Endodermal cell (in vitro differentiated cells): ENCODE measurements at places on chromosomes 3 and 15. TPM values are rescaled to one million over a fixed set of nuclear protein-coding genes. Genes with fewer than 3 reads are reported as not detected.

PRICKLE2 gene
- total RNA-seq: 8.2 to 13.0 TPM (median 8.5 TPM) in 3 replicates

RAF1 gene
- 91.0 to 122 TPM (median 116 TPM) in 3 replicates for total RNA-seq

KLHL40 gene
- total RNA-seq: not detected in 3 replicates

ZNF501 gene
- 3.3 to 5.3 TPM (median 4.6 TPM) in 3 replicates for total RNA-seq

DNA sequence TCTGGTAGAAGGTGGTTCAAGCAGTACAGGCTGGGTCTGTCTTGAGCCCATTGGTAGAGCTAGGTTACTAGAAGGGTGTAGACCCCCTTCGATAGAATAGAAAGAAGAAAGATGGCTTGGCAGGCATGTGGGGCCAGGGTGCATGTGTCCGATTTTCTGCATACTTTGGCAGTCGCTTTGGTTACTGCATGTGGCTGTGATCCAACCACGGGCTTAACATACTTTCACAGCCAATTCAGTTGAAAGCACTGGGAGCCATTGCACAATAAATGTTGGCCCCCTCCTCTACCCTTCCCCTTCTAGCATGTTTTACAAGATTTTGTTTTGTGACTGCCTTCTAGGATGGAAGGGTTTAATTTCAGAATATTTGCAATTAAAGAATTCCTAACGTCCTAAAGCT lies 7.2 kb downstream of the ARID3B start:
- peak overlapping the region; percentile 64 for H3K27ac ChIP-seq
- no peak overlapping the region for H3K4me3 ChIP-seq
- peak; percentile 14 for DNase-seq
- peaks cover 81% of the 10 kb centered on the region for H3K36me3 ChIP-seq

DNA sequence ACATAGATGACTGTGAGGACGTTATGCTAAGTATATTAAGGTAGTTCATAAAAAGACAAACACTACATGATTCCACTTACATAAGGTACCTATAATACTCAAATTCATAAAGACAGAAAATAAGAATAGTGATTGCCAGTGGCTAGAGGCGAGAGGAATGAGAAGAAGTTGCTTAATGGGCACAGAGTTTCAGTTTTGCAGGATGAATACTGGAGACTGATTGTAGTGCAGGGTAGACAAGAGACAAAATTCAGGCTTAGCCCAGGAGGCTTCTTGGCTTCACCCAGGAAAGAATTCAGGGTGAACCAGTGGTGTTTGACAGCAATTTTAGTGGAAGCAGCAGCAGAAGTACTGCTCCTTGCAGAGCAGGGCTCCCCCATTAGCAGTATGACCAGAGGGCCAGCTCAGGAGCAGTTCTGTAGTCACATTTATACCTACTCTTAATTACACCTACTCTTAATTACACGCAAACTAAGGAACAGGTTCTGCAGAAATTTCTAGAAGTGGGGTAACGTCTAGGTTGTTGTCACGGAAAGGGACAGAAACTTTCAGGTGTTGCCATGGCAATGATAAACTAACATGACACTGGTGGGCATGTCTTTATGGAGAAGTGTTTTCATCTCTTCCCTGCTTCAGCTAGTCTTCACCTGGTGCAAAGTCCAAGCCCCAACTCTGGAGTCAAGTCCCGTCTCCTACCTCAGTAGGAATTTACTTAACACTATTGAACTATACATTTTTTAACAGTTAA lies 55.2 kb downstream of the TBL1XR1 start:
- DNase-seq: no peak
- peaks cover 55% of the 10 kb centered on the region for H3K36me3 ChIP-seq
- peaks cover 7% of the 10 kb centered on the region for H3K4me1 ChIP-seq
- H3K27ac ChIP-seq: no peak overlapping the region
- H3K27me3 ChIP-seq: no peaks in the 10 kb centered on the region

DNA sequence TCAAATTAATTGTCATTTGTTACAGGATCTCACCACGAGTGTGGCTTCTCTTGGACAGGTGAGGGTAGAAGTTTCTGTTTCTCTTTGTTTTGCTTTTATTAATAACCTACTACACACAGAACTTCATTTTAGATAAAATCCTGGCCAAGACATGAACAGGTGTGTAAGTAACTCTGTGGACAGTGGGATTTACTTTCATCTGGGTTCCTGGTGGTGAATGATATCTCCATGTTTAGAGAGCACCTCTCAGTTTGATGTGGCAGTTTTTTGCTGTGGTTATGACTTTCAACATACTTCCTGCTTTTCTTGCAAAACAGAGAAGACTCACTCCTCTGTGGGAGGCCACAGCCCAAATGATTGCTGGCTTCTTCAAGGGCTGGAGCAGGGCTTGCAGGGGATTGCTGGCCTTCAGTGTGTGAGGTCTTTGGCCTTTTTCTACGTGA lies 71.1 kb upstream of the XCR1 start:
- no peaks in the 10 kb centered on the region for H3K27me3 ChIP-seq
- no peak overlapping the region for H3K27ac ChIP-seq
- H3K4me1 ChIP-seq: no peaks in the 10 kb centered on the region
- no peak for DNase-seq
- no peaks in the 10 kb centered on the region for H3K36me3 ChIP-seq

GRCh38 chr3:168272343-168272985 lies 176.7 kb upstream of the GOLIM4 start:
- no peak for DNase-seq
- H3K4me1 ChIP-seq: peaks cover 4% of the 10 kb centered on the region
- H3K27me3 ChIP-seq: no peaks in the 10 kb centered on the region
- H3K4me3 ChIP-seq: no peak overlapping the region

- peak overlapping the region; percentile 33 for H3K4me3 ChIP-seq
- H3K27ac ChIP-seq: no peak overlapping the region
- H3K36me3 ChIP-seq: peaks cover 100% of the 10 kb centered on the region
- H3K4me1 ChIP-seq: no peaks in the 10 kb centered on the region
- no peaks in the 10 kb centered on the region for H3K27me3 ChIP-seq
Observed at GRCh38 chr15:25066708-25067107, 111.9 kb downstream of the SNRPN start.

DNA sequence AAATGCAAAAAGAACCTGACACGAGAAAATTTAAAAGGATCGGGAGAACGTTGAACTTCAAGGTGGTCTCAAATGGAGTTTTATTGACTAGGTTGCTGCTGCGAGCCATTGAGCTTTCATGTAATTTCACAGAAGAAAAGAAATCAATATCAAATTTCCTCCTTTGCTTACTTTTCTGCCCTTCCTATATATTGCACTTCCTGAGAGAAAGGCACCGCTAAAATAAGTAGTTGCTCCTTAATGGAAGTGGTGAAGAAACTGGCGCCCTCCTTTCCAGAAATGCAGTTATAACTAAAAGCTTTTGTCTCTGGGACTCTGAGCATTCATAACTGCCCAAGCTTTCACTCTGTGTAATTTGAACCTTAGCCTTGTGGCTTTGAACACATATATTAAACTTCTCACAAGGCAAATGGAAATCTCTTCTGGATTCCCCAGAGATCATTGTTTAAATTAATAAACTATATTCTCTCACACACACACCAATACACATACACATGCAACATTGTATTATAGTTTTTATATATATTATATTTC lies 13.4 kb downstream of the EID1 start:
- H3K36me3 ChIP-seq: no peaks in the 10 kb centered on the region
- no peak overlapping the region for H3K4me3 ChIP-seq
- H3K4me1 ChIP-seq: no peaks in the 10 kb centered on the region
- H3K27ac ChIP-seq: no peak overlapping the region
